Stimulated activated CD4-positive, alpha-beta T cell treated with anti-CD3 and anti-CD28 coated beads, Interleukin-1b, Interleukin-23, amount 100 ng/mL, for 48 hours (primary cell): ENCODE measurements at places on chromosomes 1 and 21.

DNA sequence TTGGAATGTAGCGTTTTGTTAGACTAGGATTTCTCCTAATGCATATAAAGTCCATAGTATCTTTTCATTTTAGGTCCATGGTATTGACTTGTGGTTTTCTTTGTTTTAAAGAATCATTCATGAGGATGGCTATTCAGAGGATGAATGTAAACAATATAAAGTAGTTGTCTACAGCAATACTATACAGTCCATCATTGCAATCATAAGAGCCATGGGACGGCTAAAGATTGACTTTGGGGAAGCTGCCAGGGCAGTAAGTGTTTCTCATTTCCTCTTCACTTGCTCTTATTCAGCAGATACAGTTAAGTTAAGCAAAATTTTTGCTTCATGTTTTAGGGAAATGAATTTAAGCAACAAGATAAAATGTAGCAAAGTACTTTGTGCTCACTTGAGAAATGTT is 25.4 kb downstream of the GNAI3 start:
- no peak for DNase-seq

DNA sequence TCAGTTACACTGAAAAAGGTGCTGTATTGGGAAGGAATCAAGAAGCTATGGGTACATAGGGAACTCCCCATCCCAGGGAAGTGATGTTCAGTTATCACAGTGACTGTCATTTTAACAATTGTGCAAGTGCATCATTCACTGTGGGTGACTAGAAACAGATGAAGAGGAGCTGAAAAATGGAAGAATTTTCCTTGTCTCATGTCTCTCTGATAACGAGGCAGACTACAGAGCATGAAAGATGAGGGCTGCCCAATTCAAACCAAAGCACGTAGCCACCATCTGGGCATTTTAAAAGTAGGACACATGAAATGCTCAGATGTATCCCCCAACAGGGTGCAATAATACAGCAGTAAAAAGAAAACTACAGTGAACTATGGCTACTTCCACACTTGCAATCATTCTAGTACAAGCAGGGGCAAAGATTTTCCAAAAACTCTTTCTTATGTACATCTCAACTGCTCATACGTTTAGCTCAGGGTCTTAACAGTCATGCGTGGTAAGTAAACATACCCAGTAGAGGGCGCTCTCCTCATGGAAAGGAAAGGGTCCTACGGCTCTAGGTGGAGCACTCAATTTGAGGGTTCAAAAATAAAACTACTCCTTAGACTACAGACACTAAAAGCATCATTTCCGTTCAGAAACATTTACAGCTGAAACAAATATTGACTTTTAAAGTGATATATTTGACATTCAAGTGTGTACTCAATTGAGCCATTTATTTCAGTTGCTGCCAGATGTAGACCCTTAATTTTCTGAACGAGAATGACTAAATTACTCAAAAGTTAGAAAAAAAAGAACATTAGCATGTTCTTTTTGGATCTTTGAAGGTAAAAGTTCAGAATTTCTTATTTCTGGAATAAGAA is 143.2 kb downstream of the KCTD3 start:
- no peak for DNase-seq

DNA sequence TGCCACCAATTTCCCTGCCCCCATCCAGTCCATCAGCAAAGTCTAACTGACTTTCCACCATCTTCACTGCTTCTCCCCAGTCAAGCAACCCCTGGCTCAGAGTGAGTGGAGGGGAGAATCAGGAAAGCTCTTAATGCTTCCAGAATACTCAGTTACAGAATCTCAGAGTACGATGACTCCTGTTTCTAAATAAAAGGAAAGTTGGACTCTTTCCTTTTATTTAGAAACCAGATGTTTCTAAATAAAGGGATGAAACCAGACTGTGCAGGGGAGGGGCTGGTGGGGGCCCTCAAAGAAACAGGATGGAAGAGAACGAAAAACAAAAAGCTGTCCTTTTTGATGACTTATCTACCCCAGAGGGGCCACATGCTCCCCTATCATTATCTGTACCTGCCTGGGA is 85.2 kb upstream of the PPM1J start:
- no peak for DNase-seq

GRCh38 chr1:224488806-224489499 is 54.4 kb upstream of the WDR26 start:
- DNase-seq = no peak

- peak; percentile 40 for DNase-seq
Observed at GRCh38 chr21:46097336-46098293, at the start of gene COL6A2. TSS of gene COL6A2 (plus strand) at chr21:46098112.

GRCh38 chr1:184530226-184530625 is 143.4 kb downstream of the C1orf21 start:
- DNase-seq = no peak

- DNase-seq = no peak
Observed at GRCh38 chr1:29094433-29094832, 29.3 kb downstream of the TMEM200B start.

DNA sequence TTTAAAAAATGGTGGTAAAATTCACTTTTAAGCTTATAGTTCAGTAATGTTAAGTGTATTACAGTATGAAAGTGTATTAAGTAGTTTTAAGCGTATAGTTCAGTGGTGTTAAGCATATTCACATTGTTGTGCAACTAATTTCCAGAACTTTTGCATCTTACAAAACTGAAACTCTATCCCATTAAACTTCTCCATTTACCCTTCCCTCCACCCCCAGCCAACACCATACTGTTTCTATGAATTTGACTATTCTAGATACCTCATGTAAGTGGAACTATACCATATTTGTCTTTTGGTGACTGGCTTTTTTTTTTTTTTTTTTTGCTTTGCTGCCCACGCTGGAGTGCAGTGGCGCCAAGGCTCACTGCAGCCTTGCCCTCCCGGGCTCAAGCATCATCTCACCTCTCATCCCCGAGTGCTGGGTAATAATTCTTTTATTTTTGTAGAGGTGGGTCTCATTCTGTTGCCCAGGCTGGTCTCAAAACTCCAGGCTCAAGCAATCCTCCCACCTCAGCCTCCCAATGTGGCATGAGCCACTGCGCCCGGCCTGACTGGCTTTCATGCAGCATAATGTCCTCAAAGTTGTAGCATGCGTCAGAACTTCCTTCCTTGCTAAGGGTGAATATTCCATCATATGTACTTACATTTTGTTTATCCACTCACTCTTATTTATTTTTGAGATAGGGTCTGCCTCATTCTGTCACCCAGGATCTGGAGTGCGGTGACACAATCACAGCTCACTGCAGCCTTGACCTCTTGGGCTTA is 45.1 kb upstream of the BMP8B start:
- no peak for DNase-seq

DNA sequence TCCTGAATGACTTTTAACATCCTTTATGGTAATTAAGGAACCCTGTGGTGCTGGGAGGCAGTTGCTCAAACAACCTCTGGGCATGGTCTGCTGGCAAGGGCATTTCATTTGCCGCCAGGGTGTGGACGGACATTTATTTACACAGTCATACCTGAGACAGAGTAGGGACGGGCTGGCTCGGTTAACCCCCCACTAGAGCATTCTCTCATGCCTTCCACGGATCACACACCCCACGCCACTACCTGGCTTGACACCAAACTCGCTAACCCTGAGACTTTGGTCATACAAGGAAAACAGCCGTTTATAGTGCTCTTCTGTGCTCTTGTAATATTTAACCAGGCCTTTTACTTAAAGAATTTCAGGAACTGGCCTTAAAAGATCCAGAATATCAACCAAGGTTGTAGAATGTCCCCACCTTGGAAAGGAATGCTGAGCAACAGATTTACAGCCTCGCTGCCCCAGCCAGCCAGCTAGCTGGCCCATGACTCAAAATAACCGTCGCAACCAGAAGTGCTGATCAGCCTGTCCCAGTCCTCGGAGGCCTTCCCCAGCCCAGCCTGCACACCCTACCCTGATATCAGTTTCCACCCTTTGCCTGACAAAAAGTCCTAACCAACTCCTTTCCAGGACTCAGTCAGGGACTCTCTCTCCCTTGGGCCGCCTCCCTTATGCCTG is 6.5 kb upstream of the PDXK start:
- no peak for DNase-seq

GRCh38 chr1:112762541-112763500 is 47.7 kb upstream of the PPM1J start:
- no peak for DNase-seq

- DNase-seq = no peak
Observed at GRCh38 chr1:160942926-160943325, 11.7 kb downstream of the ITLN2 start.

- DNase-seq = no peak
Observed at GRCh38 chr1:115317101-115318012, 20.7 kb downstream of the NGF start.

- DNase-seq = no peak
Observed at GRCh38 chr1:230940848-230941247, 37.8 kb downstream of the TTC13 start.

DNA sequence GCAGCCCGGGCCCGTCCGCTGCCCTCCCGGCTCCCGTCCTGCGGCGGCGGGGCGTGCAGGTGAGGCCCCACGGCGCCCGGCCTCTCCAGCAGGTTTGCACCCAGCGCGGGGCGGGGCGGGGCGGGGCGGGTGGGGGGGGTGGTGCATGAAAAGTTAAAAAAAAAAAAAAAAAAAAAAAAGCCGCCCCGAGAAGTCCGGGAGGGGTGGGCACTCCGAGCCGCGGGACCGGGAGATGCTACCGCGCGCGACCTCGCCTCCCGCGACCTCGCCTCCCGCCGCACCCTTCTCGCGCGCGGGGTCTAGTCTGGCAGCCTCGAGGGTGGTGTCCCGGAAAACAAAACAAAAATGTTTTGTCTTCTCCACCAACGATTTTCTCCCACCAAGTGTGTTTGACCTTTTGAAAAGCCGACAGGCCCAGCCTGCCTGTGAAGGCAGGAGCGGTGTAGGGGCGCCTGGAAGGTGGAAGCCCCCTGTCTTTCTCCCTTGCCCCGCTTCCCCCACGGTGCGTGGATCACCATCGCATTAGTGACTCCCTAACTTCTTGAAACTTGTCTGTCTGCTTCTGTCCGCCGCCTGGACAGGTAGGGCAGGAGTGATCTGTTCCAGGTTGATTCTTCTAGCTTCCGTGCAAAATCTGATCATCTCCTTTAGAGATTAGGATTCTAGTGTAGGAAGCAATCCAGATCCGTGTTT is 569 bp downstream of the RCAN3 start:
- no peak for DNase-seq

- no peak for DNase-seq
Observed at GRCh38 chr1:111725192-111725591, 14.0 kb downstream of the INKA2 start.
